ENCODE measurements at places on chromosomes 2 and 18.

DNA sequence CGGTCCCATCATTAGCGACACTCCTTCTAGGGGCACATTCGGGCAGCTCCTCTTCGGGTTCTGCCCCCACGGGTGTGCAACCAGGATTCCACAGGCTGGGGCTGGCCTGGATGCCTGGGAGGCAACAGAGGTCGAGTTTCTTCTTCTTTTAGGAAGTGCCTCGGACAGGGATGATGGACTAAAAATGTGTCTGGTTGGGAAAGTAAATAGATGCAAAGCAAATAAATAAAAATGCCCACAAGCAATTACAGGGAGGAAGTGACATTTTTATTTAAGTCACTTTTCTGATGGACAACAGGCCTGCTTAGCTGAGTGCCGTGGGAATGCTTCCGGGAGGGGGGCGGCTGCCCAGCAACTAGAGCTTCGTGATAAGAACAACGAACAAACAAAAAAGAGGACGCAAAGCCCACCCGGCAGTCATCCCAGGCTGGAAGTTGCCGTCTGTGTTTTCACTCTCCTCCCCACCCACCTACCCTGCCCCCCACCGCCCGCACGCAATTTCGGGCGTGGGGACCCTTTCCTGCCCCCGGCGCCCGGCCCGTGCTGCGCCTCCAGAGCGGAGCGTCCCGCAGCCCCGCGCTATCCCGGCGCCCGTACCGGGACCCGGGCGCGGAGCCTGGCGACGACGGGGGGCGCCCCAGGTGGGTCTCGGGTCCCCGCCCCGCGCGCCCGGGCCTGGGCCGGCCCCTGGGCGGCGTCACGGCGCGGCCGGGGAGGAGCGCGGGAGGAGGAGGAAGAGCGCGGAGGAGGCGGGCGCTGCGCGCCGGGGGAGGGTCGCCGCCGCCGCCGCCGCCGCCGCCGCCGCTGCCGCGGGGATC, 412 bp upstream of the NCK2 start:
- peak; percentile 73 for DNase-seq

DNA sequence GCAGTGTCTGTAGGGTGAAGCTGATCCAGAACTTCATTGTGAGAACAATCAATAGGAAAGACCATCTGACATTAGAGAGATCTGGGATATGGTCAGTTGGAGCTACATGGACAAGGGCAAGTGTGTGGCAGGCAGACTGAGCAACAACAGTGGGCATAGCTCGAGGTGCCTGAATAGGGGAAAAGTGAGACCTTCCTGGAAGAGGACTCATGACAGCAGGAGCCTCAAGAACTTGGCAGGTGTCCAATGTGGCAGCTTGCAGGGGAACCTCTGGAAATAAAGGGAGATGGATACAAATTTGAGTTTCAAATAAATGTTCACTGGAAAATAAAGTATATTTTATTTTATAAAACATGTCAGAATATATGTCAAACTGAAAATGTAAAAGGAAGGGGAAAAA, 117.9 kb downstream of the TANC1 start:
- DNase-seq, result no peak

GRCh38 chr2:176763851-176764404, 448.7 kb upstream of the HNRNPA3 start:
- DNase-seq, result no peak

DNA sequence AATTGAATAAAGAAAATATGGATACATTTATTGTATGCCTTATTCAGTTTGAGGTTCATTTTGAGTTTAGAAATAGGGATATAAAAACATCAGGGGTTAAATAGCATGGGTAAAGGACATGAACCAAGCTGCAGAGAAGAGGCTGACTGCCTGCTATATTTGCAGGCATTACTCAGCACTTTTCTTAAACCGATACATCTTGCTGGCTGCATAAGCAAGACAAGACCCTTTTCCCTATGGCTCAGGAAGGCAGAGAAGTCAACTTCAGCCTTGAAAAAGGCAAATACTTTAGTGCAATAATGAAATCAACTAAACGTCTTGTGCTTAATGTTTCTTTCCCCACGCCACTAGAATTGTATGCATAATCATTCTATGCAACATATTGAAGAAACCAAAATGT, 36.4 kb downstream of the SCN1A start:
- DNase-seq, result no peak

- DNase-seq, result no peak
Measured at GRCh38 chr18:55220523-55220922, 261.3 kb upstream of the CCDC68 start.

DNA sequence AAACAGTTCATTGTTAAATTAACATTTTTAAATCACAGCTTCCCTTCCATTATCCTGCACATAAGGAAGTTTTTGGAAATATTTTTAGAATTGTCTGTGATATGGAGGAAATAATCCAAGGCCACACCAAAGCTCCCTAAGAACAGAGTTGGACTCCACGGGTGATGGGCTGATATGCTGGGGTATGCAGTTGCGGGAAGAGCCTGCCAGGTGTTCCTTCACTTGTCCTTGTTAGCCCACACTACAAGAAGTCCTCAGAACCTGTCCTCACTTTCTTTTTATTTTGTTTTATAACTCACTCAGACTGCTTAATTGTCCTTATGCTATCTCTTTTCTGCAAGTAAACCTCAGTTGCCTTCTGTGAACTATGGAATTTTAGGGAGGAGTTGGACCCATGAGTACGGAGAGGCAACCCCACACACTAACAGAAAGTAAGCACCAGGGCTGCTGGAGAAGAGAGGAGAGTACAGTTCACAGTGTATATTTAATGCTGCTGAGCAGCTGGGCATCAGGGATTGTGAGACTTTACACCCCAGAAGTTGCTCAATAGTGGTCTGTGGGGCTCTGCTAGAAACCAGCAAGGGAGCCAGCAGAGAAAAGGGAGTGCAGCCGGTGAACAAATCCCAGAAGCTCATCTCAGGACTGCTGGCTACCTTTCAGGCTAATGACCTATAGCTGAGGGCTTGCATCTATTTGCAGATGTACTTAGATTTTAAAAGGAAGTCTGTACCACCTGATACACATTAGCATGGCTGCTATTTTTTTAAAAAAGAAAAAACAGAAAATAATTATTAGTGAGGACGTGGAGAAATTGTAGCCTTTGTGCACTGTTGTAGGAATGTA, 280.1 kb upstream of the STON1 start:
- no peak for DNase-seq

DNA sequence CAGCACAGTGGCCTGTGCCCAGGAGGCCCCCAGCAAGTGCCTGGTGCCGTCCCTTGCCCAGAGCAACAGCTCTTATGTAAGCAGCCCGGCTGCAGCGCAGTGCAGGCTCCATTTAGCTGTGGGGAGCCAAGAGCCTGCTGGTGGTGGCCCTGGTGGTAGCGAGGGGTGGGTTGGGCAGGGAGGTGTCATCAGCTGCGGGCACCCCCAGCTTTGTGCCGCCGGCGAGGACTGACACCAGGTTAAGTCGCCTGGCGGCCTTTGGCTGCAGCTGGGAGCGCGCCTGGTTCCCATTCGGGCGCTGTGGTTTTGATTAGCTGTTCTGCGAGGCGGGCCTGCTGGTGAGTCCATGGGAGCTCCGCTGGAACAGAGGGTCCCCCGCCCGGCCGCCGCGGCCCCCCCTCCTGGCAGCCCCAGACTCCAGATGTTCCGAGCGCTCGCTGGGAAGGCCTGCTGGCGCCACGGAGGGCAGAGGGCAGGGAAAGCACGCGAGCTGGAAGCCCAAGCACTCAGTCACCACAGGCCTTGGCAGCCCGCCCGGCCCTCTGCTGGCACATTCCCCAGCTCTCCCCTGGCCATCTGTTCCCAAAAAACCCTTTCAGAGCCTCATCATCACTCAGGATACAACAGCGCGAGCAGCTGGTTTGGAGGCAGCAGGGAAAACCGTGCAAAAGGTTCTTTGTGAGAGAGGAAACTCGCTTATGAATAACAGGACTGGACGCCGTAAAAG, 18.4 kb downstream of the ATOH8 start:
- DNase-seq, result no peak

DNA sequence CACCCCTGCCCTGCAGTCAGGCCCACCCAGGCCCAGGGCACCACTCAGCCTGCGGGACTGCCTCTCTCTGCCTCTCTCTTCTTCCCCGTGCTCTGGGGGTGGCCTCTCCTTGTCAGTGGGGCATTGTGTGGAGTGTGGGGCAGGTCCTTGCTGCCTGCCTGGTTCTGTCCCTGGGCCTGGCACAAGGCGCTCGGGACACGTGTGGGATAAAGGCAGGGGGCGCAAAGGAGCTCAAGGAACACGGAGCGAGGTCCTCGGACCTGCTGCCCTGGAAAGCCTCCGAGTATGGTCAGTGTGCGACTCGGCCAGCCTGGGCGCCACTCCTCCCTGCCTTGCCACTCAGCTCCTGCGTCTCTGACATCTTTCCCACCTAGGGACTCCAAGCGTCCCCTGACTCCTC, 262.2 kb downstream of the HDAC4 start:
- no peak for DNase-seq

DNA sequence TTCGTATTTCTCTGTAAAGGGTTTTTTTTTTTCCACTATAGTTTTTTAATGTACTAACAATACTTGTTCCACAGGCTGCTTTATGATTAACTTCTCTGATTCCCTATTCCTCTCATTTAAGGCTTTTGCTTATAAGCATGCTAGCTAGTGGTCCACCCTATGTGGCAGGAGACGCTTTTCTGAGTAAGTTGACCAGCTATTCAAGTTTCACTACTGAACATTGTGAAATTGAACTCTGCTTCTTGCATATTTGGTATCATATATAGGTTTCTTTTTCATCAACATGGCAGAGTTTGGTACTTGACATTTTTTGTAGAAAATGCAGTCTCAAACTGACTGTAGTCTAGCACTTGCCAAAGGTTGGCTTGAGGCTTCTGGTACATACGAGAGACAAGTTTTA, 74.2 kb downstream of the OTX1 start:
- no peak for DNase-seq

DNA sequence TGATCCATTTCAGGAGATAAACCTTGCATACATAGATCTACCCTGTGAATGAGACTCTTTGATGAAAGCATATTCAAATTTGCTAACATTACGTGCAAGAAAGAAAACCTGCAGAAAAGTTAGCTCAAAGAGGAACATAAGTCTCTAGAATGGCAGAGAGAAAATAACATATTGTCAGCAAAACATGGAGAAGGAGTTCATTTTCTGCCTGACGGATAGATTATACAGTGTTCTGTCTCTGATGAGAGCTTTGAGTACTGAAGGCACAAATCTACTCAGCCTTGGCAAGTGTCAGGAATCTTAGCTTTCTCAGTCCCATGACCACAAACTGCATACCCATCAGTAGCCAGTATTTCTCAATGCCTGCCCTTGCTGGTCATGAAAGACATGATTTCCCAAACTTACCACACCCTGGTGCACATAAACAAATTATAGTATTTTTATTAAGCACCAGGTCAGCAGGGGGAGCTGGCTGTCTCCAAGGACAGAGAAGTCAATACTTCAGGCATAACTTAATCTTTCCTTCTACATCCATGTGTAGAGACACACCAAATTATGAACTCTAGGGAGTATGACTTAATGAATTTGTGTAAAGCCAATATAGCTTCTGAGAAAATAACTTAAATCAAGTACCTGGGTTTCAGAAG, 401.2 kb upstream of the SOX11 start:
- DNase-seq, result no peak

GRCh38 chr2:15383695-15384350, 177.3 kb downstream of the NBAS start:
- no peak for DNase-seq

- no peak for DNase-seq
Measured at GRCh38 chr18:6731222-6731596, 1.7 kb downstream of the ARHGAP28 start.

DNA sequence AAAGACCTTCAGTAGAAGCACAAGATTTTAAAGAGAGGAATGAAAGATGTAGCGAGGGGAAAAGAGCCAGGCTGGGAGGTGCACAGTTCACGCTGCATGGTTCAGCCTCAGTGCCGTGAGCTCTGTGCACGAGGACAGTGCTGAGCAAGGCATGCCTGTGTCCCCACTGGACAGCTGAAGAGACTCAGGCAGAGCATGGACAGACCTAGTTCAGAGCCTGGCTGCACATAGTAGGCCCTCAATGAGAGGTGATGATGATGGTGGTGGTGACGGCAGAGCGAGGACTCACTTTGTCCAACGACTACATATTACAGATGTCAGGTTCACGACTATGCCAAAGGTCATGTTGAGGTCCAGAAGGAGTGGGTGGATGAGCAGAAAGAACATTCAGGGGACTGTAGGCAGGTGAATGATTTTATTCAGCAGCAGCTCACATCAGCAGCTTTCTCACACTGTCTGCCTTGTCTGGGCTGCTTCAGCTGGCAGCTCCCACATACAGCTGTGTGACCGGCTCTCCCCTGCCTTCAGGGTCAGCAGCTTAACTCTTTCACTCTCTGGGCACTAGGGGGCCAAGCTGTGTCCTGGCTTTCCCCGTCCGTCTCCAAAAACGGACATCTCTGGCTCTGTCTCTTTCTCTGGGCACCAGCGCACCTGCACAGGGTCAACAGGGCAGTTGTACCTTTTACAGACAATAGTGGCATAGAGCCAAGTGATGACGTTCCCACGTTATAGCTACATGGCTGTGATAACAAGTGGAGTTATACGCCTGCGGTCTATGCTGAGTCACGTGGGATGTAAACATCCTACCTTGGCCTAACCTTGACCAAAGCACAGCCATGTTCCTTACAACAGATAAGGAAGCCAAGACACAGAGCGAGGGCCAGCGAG, 128.8 kb upstream of the MSH6 start:
- no peak for DNase-seq

DNA sequence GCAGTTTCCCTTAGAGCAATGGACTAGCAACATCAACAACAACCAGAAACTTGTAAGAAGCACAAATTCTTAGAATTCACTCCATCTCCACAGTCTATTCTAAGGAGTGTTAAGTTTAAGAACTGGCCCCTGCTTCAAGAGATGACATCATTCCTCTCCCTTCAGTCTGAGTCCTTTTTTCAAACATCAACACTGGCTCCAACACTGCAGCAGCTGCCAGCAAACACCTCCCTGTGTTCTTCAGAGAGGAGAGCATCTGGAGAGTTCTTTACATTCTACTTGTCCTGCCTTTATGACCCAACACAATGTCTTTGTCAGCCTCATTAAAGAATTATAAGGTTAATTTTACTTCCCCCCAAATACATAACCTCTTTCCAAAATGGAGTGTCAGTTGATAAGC, 122.3 kb downstream of the HNMT start:
- no peak for DNase-seq

Measured in GM12891 (cell line).